ENCODE measurements at places on chromosomes 7 and 10.
A peak's percentile ranks its signal among the peaks of the same experiment; 100 is the strongest.

GRCh38 chr7:150849204-150849775, 3.0 kb upstream of the AOC1 start:
- DNase-seq = no peak

DNA sequence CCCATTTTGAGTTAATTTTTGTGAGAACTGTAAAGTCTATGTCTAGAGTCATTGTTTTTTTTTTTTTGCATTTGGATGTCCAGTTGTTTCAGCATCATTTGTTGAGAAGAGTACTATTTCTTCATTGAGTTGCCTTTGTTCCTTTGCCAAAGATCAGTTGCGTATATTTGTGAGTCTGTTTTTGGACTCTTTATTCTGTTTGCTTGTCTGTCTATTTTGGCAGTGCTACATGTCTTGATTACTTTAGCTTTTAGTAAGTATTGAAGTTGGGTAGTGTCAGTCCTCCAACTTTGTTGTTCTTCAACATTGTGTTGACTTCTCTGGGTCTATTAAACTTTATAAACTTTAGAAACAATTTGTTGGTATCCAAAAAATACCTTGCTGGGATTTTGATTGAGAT, 31.6 kb downstream of the CCDC7 start:
- no peak for DNase-seq

GRCh38 chr10:23148214-23148613, 43.9 kb upstream of the PTF1A start:
- DNase-seq = no peak

- DNase-seq = peak; percentile 58
Measured at GRCh38 chr10:36280321-36280741, 638.2 kb upstream of the FZD8 start.

- peak; percentile 75 for DNase-seq
Measured at GRCh38 chr7:70113536-70113935, 515.3 kb downstream of the AUTS2 start.

- no peak for DNase-seq
Measured at GRCh38 chr7:1576521-1577253, 6.9 kb upstream of the PSMG3 start.

DNA sequence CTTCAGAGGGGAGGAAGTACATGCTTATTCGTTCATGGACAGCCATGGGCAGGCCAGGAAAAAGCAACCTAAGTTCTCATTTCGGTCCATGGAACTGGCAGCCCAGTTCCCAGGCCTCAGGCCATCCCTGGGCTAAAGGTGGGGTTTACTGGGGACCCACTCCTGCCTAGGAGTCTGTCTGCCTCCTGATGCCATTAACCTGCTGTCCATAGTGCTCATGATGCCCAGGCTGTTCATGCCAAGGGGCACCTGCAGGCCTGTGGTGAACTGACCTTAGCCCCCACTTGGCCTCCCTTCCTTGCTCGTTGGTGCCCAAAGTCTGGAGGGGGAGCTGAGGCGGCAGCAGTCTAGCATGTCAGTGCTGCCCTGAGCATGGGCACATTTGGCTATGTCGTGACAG, 450.2 kb upstream of the MBL2 start:
- DNase-seq = no peak

DNA sequence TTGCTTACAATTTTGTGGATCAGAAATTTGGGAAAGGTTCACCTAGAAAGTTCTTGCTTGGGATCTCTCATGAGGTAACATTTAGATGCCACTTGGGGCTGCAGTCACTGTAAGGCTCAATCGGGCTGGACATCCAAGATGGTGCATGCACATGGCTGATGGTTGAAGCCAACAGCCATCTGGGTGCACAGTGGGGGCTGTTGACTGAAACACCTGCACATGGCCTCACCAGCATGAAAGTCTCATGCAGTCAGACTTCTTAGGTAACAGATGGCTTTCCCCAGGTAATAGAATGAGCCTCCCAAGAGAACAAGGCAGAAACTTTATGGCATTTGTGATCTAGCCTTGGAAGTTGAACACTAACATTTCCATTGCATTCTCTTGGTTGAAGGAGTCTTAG, 740.7 kb upstream of the AUTS2 start:
- DNase-seq = no peak

DNA sequence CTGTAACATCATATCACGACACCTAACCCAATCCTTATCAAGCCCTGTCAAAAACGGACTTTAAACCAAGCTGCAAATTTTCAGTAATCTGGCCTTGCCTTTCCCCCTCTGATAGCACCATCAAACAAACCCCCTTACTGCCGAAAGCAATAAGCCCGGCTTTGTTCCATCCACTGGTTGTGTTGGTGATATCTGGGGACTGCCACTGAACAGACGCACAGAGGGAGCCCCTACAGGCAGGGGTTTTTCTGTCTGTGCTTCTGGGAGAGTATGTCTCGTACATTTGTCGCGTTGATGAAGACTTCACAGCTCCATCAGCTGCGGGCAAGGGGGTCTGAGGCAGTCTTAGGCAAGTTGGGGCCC, 550 bp upstream of the PLAU start:
- DNase-seq = no peak

- DNase-seq = peak; percentile 40
Measured at GRCh38 chr7:127891144-127891543, 140.1 kb downstream of the LRRC4 start.

DNA sequence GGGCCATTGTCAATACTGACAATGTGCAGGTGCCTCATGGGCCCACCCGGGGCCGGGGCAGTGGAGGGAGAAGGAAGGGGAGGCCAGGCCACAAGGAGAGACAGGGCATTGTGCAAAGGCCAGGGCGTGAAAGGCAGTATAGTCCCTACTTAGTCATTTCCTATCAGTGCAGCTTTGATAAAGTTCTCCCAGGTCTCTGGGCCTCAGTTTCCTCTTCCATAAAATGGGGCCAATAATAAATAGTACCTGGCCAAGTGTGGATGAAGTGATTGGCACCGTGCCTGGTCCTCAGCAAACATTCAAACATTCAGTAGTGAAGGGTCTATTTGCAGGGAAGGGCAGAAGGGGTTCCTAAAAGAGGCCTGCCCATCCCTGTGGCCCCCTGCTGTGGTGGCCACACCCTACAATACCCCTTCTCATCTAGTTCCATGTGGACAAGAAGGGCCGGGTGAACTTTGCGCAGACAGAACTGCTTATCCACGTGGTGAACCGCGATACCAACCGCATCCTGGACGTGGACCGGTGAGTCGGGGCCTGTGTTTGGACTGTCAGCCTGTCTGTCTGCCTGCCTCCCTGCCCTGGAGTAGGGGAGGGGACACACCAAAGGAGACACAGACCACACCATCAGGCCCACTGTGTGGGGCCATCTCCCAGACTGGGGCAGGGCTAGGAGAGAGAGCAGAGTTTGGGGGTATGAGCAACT, 36.9 kb upstream of the VSIR start:
- DNase-seq = no peak

- DNase-seq = no peak
Measured at GRCh38 chr10:80110986-80111385, 21.5 kb upstream of the PLAC9 start.

GRCh38 chr10:77905086-77905748, 21.3 kb downstream of the DLG5 start:
- DNase-seq = peak; percentile 18

GRCh38 chr10:103789771-103790201, 65.6 kb downstream of the SH3PXD2A start:
- DNase-seq = no peak

- DNase-seq = no peak
Measured at GRCh38 chr10:3110782-3111620, 43.7 kb downstream of the PFKP start.

GRCh38 chr10:6112893-6113292, 24.1 kb downstream of the RBM17 start:
- no peak for DNase-seq

GRCh38 chr10:32269343-32270100, 77.4 kb downstream of the EPC1 start:
- DNase-seq = no peak

GRCh38 chr7:50400114-50400513, 50.0 kb downstream of the FIGNL1 start:
- DNase-seq = no peak

- no peak for DNase-seq
Measured at GRCh38 chr10:26430641-26431163, 7.4 kb upstream of the APBB1IP start.

GRCh38 chr7:23594879-23595604, 2.1 kb upstream of the CCDC126 start:
- DNase-seq = no peak

- no peak for DNase-seq
Measured at GRCh38 chr10:89167915-89168314, 39.2 kb downstream of the CH25H start.

GRCh38 chr10:61786728-61787127, 114.8 kb upstream of the ARID5B start:
- peak; percentile 84 for DNase-seq

DNA sequence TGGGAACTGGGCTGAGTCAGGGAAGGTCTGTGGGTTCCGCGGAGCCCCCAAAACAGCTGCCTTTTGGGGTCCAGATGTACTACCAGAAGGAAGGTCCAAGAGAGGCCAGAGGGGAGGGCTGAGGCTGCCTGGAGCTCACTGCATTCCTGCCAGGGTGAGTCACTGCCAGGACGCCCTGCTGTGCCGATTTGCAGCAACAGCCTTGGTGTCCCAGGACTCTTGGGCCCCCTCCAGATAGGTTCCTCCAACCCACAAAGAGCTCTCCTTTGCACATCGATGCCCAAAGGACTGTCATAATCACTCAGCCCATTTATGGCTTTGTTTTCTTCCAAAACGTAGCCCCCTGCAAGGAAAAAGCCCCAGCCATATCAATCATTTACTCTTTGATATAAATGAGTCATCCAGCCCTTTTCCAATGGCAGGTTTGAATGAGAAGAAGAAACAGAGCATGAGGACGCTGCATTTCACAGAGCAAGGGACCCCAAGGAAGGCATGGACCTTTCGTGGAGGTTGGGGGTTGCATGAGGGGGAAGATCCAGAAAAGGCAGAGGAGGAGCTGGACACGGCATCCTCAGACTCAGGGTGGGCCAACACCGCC, 32.2 kb upstream of the COL13A1 start:
- DNase-seq = peak; percentile 94

DNA sequence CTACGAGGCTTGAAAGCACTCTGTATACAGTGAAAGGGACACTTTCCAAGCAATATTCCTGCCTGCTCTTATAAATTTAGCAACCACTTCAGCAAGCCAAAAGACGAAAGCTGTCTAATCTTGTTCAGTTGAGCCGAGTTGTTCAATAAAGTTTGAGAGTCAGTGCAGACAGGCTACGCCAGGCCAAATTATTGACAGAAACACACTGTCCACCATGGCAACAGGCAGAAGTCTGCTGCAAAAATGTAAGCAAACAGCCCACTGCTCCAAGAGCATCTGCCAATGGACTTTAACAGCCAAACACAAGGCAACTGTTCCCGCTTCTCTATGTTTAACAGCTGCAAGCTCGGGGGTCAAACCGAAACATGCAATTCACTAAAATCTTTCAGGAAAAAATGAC, 85.7 kb downstream of the GLI3 start:
- DNase-seq = no peak

DNA sequence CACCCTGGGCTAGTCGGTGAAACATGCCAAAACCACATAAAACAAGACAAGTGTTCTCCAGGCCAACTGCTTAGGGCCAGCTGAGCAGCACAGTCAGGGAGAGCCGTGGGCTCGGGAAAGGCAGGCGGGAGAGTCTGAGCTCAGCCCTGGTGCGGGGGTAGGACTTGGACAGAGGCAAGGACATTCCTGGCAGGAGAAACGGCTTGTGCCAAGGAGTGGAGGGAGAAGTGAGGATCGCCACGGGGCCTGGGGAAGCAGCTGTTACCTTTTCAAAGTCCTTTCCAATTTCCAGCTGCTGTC, 4.2 kb downstream of the ELN start:
- DNase-seq = peak; percentile 42

DNA sequence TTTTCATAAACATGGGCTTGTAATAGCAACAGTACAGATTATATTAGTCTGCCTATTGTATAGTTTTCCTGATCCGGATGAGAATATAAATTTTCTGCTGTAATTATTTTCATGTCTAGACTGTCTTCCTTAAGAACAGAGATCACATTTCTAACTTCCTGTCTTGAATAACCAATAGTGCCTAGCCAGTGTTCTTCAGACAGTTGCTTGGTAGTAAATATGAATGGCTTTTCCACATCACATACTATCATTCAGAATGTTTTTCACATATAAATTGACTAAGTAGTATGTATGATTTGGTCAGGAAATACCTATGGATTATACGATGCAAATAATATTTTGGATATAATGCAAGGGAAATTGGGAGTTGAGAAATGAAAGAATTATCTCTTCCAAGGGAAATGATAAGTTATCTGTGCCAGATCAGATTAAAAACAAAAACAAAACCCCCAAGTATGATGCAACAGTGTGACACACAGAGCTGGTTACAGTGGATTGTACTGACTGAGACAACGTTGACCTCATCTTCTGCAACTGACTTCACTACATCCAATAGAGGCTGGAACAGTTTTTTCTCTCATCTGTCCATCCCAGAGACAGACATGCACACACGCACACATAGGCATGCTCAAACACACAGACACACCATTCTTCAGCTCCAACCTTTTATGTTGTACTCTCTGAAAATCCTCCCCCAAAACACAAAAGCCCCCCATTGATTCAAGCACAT, 16.4 kb downstream of the ITGA8 start:
- DNase-seq = peak; percentile 55

- no peak for DNase-seq
Measured at GRCh38 chr7:68958571-68958970, 639.7 kb upstream of the AUTS2 start.

- no peak for DNase-seq
Measured at GRCh38 chr7:43018446-43018845, 86.3 kb downstream of the MRPL32 start.

- DNase-seq = peak; percentile 12
Measured at GRCh38 chr10:65313406-65313805, 1612.4 kb upstream of the LRRTM3 start.

- no peak for DNase-seq
Measured at GRCh38 chr7:151128716-151129115, 38.8 kb downstream of the GBX1 start.

- DNase-seq = no peak
Measured at GRCh38 chr7:18903695-18904094, 213.7 kb downstream of the TWIST1 start.

GRCh38 chr7:135800560-135800959, 51.9 kb upstream of the FAM180A start:
- DNase-seq = no peak
